Coronary artery (tissue), 2 donors: ENCODE measurements at places on chromosomes 11 and 22.

DNA sequence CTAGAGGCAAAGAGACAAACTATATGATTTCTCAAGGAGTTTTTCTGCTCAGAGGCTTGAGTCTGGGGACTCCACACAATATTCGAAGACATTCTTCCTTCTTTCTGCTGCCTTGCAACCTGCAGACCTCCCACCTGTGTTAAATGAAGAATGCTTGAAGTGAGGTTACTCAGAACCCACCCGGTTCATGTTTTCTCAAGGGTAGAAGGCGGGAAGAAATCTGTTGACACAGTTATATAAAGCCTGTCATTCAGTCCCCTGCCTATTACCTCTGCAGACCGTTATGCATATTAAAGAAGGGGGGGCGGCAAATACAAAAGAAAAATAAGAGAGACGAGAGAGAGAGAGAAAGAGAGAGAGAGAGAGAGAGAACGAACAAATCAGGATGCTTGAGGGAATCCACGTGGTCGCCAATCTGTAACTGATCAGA lies 2.2 kb upstream of the KMT2A start:
- no peak for DNase-seq

- no peak for DNase-seq
These were observed 9.5 kb downstream of the APOL3 start for GRCh38 chr22:36151006-36151595.

GRCh38 chr22:24284747-24285203 lies 14.1 kb downstream of the SPECC1L start:
- DNase-seq, result no peak

GRCh38 chr11:30487200-30487898 lies 98.8 kb downstream of the MPPED2 start:
- DNase-seq, result no peak

GRCh38 chr11:40168414-40168813 lies 1291.0 kb downstream of the LRRC4C start:
- no peak for DNase-seq

- DNase-seq, result no peak
These were observed 11.4 kb downstream of the DNAL4 start for GRCh38 chr22:38782402-38783094.

DNA sequence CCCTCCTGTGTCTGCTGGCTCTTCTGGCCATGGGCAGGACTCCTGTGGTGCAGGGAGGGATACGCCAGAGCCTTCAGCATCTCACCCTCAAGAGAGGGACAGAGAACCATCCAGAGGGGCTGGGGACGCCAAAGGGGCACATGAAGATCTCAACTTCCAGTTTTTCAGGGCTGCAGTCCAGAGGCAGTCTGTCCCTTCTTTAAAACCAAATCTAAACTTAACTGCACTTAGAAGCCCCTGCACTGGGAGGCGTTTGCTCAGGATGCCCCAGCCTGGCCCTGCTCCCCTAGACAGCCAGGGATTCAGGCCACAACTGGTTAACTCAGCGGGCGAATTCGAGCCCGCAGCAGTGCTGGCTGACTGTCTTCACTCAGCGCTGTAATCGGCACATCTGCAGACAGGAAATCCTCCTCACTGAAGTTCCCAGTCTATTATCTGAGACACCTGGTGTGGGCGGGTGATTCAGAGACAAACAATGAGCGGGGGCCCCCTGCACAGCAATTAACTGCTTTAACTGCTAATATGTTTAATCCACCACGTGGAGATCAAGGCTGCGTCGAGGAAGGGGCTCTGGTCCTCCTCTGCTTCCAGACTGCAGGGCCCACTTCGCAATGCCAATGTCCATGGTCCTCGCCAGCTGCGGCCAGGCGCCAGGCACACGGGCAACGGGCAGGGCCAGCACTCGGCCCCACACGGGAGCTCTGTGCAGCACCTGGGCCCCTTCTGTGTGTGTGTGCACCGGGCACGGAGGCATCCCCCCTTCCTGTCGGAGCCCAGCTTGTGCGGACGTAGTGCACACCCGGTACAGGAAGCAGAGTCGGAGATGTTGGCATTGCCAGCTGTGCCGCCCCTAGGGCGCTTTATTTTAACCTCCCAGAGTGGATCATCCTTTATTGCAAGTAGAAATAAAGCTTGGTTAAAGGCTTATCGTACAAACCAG lies 36.9 kb upstream of the GNB1L start:
- no peak for DNase-seq

GRCh38 chr11:69126286-69126685 lies 29.4 kb upstream of the SMIM38 start:
- DNase-seq, result no peak

- DNase-seq, result peak; percentile 97
These were observed 37.3 kb upstream of the RBFOX2 start for GRCh38 chr22:36065775-36066544.

DNA sequence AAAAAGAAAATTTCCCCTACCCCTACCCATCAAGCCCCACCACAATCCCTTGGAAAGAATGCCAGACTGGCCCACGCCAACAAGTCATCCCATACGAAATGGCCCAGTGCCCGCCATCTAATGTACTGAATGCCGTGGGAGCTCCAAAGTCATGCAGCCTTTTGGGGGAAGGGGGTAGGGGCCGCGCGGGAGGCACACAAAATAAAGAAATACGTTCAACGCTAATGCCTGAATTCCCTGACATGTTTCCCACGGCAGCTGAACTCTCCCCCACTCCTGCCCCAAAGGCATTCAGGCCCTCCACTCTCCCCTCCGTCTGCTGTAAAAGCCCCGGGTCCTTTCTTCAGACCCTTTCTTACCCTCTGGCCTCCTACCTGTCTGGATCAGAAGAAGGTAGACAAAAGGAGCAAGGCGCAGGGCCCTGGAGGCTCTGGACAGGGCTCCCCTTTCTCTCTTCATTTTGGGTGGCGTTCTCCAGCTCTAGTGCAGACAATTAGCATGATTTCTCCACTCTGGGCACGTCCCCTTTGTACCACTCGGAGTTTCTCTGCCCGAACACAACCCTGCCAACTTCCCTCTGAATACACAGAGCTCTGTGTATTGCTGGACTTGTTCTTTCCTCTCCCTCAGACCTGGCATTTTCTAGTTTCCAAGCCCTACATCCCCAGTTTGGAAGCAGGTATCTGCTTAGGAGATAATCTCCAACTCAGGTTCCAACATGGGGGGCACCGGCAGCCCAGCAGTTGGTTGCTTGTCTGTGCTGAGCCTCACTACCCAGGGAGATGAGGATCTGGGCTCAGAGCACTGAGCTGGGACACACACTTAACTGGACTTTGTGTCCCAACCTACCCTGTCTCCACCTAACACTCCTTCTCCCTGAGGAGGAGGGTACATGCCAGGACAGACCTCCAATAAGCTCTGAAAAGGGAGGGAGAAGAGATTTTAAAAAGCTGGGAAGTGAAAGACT lies at the start of gene HEPACAM:
Gene HEPACAM (minus strand): TSS at position 500 of the 967 bp plus-strand sequence. CDS start 41 bp downstream, at position 459.
- no peak for DNase-seq

DNA sequence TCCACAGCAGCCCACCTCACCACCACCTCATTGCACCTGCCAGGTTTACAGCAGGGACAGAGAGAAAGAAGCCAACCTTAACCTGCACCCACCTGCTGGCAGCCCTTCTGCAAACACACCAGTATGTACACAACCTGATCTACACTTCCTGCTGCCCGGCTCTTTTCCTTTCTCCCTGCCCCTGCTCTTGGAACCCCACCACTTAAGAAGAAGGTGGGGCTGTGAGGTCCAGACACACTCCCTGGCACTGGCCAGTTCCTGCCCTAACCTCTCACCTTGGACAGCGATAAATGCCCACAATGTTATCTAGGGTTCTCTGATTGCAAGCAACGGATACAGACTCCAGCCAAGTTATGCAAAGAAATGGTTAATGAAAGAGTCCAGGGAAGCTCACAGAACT lies 10.8 kb upstream of the SLC35C1 start:
- DNase-seq, result no peak

DNA sequence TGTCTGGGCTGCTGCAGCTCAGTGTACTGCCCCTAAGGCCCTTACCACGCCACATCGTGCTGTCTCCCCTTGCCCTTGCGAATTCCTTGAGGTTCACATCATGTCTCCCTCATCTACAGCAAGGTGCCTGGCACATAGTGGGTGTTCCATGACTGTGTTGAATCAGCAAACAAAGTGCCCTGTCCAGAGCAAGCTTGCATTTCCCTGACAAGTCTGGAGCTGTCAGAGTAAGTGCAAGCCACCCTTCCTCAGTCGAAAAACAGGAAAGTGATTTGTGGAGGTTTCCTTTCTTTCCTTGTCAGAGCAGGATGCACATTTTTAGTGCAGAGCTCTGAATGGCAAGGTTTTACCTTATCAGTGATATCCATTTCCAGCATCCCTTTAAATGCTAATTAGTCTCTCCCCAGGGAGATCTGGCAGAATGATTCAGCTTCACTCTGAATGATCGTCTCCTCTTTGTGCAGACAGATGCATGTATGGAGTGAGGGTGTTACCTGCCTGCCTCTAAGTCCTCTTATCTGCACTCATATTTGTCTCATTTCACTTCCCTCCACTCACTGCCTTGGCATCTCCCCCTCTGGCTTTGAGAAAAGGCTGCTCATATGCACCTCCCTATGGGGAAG lies 331.2 kb downstream of the TMEM135 start:
- no peak for DNase-seq

DNA sequence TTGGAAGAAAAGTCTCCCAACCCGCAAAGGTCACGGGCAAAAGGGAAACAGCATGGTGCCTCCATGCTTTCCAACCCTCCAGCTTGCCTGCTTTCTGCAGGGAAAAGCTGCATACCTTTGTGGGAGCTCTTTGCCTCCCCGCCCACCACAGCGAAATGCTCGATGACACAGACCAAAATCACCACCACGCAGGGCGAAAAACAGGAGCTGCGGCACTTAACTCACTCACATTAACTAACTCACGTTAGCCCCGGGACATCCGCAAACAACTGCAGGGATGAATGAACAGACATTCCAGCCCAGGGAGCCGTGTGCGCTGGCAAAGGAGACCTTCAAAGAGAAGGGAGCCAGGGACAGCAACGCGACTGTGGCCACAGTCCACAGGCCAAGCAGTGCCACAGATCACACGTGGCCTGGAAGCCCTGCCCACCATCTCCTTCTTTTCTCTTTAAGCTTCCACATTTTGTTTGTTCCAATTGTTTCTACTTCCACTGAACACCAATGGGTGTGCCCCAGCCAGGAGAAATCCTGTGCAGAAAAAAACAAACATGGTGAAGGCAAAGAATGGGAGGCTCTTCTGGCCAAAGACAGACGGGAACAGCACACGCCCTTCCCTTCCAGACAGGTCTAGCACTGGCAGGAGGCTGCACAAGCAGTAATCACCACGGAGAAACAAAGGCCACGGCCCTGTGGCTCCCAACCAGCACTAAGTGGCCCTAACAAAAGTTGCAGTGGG lies 39.3 kb downstream of the DUSP8 start:
- no peak for DNase-seq

GRCh38 chr11:41879214-41879613 lies 419.8 kb upstream of the LRRC4C start:
- DNase-seq, result no peak

DNA sequence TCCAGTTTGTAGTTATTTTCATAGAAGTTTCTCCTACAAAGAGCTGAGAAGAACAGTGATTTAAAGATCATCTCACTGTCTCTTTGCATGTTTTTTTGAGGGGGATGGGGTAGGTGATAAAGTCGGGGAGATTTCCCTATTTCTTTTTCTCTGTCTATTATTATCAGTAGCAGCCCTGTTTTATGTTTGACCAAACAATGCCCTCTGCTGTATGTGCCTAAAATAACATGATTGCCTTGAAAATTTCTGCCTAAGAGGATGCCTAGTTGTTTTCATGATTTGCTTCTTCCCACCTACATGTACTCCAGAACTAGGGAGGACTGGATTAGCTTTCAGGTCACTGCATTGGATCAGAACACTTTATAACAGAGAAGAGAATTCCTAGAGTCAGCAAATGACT lies 1330.2 kb downstream of the LRRC4C start:
- no peak for DNase-seq

DNA sequence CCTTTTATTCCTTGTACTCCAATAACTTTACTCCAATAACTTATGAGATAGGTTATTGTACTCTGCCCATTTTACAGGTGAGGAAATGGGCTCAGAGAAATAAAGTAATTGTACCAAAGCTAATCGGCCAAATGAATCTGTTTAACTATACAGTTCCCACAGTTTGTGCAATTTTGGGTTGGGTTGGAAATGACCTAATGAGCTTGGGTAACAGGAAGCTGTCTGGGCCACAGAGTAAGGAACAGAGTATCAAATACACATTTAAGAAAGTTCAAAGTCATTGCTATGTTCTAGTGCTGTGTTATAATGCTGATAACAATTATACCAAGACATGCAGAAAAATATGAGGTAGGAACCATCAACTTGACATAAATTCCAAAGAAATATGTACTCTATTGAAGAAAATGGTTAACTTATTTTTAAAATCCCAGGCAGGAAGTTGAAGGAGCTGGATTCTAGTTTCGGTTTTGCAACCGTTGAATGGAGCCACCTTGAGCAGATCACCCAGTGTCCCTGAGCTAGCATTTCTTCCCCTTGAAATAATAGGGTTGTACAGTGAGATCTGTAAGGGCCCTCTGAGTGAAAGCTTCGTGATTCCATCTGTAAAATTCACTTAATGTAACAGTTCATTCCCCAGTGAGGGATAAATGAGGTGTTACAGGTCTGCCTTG lies 360.9 kb upstream of the NARS2 start:
- no peak for DNase-seq

GRCh38 chr11:70092959-70093715 lies 15.0 kb downstream of the ANO1 start:
- DNase-seq, result no peak

GRCh38 chr11:18485913-18486528 lies 30.4 kb downstream of the LDHAL6A start:
- DNase-seq, result no peak

DNA sequence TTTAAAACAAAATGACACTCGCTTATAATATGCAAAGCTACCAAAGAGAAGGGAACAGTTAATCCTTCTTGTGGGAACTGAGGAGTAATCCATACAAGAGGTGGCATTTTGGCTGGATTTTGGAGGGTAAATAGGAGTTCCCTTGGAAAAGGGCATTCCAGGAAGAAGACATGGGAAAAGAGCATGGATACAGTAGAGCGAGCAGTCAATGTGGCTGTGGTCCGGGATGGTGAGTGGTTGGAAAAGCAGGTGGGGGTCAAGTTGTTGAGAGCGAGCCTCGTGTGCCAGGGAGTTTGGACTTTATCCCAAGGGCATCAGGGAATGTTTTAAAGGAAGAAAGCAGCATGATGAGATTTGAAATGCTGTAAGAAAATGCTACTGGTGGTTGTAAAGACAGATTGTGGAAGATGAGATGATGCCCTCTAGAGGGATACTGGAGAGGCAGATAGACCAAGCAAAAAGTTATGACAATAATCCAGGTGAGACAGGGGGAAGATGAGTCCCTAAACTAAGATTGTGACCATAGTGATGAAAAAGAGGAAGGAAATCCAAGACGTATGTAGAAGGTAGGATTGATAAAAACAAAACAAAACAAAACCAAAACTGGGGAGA lies 3.8 kb upstream of the MMP7 start:
- DNase-seq, result no peak
